Left ventricle myocardium superior (tissue), 1 donor: ENCODE measurements at places on chromosomes 5 and 9.

- no peak for DNase-seq
Measured at GRCh38 chr9:98532147-98532546, 176.6 kb downstream of the GABBR2 start.

GRCh38 chr5:31671339-31671741 lies 32.4 kb downstream of the PDZD2 start:
- peak; percentile 63 for DNase-seq

- DNase-seq = no peak
Measured at GRCh38 chr5:175866377-175866907, 4.9 kb upstream of the CPLX2 start.

DNA sequence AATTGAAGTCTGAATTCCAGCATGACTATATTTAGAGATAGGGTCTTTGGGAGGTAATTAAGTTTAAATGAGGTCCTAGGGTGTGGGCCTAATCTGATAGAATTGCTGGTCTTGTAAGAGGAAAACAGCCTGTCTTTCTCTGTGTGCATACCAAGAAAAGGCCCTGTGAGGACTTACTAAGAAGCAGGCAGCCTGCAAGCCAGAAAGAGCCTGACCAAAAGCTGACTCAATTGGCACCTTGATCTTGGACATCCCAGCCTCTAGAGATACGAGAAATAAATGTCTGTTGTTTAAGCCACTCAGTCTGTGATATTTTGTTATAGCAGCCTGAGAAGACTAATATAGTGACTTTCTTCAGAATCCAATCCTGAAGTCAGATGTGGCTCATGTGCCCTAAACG lies 14.6 kb downstream of the ARL14EPL start:
- no peak for DNase-seq

DNA sequence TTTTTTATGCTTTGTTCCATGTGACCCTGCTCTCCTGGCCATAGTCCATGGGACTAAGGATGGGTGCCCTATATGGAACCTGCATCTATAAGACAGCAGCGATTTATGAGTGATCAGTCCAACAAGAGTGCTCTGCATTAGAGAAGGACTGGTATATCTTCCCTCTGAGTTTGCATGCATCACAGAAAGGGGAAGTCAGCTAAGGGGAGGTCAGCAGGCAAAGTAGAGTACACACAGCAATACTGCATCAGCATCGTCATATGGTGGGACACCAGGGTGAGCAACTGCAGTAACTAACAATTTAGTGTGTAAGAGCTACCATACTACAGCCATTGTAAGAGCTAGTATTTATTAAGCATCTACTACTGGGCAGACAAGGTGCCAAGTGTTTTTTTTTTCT lies 311.3 kb downstream of the NDUFS4 start:
- DNase-seq = no peak

GRCh38 chr5:61280205-61280604 lies 51.9 kb upstream of the ZSWIM6 start:
- DNase-seq = no peak

DNA sequence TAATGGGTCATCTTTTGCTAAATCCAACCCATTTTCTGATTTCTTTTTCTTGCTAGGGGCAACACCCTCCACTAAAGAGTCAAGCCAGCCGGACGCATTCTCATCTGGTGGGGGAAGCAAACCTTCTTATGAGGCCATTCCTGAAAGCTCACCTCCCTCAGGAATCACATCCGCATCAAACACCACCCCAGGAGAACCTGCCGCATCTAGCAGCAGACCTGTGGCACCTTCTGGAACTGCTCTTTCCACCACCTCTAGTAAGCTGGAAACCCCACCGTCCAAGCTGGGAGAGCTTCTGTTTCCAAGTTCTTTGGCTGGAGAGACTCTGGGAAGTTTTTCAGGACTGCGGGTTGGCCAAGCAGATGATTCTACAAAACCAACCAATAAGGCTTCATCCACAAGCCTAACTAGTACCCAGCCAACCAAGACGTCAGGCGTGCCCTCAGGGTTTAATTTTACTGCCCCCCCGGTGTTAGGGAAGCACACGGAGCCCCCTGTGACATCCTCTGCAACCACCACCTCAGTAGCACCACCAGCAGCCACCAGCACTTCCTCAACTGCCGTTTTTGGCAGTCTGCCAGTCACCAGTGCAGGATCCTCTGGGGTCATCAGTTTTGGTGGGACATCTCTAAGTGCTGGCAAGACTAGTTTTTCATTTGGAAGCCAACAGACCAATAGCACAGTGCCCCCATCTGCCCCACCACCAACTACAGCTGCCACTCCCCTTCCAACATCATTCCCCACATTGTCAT lies 72.0 kb downstream of the NUP214 start:
- no peak for DNase-seq

DNA sequence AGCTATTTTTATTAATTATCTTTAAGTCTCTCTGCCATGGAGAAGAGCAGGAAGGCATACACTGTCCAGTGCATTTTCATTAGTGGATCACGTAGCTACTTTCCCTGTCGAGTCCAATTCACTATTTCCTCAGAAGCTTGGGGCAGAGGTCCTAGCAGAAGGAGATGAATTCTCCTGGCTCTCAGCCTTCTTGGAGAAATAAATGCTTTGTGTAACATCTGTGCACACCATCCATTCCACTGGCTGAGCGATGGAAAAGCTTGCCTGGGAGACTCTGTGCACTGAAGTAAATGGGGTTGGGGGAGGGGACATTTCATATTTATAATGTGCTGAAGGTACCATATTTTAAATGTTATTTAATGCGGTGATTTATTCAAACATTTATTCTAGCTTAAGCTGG lies 23.4 kb downstream of the PROP1 start:
- no peak for DNase-seq

GRCh38 chr9:97321251-97321650 lies 13.8 kb downstream of the CCDC180 start:
- DNase-seq = no peak
